ENCODE measurements at places on chromosomes 2 and 18.
A peak's percentile ranks its signal among the peaks of the same experiment; 100 is the strongest.

DNA sequence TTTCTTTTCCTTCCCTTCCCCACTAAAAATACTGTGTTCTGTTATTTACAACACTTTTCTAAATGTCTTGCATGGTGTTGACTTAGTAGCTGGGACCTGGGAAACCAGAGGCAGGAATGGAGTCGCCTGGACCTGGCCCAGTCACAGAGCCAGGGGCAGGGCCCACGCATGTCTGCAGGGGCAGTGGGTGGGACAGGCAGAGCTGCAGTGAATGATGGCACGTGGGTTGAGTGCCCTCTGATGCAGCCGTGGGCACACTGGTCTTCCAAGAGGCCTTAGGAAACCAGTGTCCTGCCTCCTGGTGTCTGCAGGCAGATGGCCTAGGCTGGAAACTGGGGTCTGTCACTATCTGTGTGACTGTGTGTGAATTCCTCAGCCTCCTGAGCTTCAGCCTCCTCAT is 46.8 kb downstream of the ARHGEF4 start:
- DNase-seq = no peak

DNA sequence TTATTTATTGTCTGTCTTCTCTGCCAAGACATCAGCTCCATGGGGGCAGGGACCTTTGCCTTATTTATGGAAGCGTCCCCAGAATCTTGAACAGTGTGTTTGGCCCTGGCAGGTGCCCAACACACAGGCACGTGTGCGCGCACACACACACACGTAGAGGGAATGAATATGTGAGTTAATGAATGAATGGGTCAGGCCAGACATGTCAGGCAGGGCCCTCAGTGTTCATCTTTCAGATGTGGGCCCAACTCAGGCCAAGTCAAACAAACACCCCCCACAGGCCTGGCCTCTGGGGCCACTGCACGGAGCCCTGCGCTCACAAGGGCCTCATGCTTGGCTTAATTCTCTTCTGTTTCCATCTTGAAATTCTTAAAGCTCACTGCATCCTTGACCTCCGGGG is 54.1 kb downstream of the DYSF start:
- no peak for DNase-seq

GRCh38 chr2:174667250-174667860 is 69.8 kb upstream of the WIPF1 start:
- no peak for DNase-seq

- no peak for DNase-seq
Measured at GRCh38 chr2:127389778-127390435, 2.1 kb upstream of the MAP3K2 start.

DNA sequence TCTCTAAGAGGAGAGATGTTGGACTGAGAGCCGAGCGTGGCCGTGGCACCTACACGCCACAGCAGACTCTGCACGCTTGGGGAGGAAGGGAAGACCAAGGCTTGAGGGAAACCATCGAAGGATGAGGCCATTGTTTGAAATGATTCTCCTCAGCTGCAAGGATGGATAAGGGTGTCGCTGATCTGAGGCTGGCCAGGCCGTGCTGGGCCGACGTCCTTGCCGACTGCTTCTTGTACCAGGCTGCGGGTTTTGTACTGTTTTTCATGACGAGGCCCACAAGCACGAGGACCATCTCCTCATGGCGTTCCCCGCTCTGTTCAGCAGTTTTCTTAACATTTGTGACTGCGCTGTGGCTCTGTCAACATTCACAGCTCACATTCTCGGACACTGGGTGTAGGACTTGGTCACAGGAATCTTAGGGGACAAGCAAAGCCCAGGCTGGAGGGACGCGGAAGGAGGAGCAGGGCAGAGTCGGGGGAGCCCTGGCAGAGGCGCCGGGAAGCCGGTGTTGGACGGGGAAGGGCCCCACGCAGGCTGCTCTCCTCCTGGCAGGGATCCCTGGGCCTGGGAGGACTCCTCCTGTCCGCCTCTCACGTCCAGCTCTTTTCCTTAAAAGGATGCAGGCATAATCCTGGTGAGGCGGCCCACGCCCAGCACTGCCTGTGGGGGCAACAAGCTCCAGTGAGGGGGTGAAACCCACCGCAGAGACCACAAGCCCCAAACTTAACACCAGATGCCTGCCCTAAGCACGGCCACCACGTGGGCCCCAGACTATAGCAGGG is 259.0 kb upstream of the SALL3 start:
- DNase-seq = no peak

GRCh38 chr2:240172071-240172895 is 31.8 kb upstream of the OTOS start:
- DNase-seq = no peak

- DNase-seq = no peak
Measured at GRCh38 chr2:45653122-45653913, 1.8 kb downstream of the PRKCE start.

DNA sequence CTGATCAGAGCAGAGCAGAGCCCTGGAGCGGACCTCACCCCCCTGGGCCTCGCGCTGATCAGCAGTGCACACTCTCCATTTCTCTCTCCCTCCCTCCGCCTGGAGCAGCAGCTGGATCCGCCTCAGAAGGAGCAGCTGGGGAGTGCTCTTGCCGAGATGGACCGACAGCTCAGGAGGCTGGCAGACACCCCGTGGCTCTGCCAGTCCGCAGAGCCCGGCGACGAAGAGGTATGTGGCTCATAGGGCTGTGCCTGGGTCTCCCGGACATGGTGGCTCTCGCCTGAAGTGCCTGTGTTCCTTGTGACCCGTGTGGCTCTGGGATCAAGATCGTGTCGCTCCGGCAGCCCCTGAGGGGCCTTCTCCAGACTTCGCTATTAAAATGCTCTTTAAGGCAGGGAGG is 102.5 kb downstream of the USP40 start:
- DNase-seq = no peak

DNA sequence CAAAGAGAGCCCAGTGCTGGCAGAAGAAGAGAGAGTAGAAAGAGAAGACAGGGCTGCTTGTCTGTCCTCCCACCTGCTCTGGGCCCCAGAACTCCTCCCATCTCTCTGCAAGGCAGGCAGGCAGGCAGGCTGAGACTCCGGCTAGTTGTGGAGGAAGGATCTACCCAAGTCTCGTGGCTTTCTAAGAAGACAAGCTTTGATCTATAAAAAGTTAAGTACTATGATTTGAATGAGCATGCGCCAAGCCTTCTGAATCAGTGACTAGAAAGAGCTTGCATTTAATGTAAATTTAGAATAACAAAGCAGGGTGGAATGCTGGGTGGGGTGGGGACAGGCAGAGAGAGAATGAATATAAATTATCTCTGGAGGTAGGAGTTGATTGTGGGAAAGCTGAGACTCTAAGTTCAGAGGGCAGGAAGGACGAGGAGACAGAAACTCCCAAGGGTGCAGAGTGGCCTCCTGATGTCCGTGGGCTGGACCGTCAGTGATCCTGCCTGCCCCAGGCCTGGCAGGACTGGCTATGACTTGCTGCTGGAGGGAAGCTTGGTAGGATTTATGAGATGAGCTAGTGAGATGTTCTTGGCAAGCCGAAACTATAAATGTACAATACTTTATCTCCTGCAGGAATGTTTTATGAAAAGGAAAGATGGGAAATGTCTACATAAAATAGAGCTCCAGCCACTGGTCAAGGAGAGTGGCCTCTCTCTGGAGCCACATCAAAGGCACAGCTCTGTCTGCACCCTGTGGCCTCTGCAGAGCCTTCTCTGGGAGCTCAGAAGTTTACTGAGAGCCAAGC is 447.5 kb downstream of the TNS1 start:
- DNase-seq = no peak

GRCh38 chr2:12493031-12493513 is 223.7 kb upstream of the TRIB2 start:
- peak; percentile 44 for DNase-seq

- no peak for DNase-seq
Measured at GRCh38 chr18:75384144-75384543, 43.4 kb downstream of the SMIM21 start.

- no peak for DNase-seq
Measured at GRCh38 chr2:68465081-68465916, 1.8 kb downstream of the FBXO48 start.

GRCh38 chr18:79046522-79046921 is 22.7 kb upstream of the ATP9B start:
- DNase-seq = no peak

DNA sequence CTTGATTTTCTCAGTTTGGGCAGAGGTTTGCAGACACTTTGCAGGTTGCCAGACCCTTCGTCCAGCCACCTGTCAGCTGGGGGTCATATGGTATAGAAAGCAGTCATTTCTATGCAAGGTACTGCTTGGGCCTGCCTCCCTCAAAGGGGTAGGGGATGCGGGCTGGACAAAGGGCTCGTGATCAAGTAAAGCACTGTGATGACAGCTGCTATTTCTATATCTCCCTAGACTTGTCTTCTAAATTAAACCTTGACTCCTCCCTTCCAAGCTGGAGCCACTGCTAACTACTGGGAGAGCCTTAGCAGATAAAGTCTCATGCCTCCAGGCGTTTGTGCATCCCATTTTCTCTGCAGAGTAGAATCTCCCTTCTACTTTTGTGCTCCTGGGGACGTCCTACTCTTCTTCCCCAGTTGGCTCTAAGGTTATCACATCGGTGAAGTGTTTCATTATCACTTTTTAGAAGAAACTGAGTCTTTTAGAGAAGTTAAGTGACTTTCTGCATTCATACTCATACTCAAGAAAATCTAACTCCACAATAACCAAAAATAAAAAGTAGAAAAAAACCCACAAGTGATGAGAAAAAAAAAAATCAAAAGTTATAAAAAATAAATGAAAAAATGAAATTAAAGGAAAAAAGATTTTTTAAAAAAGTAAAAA is 710 bp upstream of the XRCC5 start:
- no peak for DNase-seq

DNA sequence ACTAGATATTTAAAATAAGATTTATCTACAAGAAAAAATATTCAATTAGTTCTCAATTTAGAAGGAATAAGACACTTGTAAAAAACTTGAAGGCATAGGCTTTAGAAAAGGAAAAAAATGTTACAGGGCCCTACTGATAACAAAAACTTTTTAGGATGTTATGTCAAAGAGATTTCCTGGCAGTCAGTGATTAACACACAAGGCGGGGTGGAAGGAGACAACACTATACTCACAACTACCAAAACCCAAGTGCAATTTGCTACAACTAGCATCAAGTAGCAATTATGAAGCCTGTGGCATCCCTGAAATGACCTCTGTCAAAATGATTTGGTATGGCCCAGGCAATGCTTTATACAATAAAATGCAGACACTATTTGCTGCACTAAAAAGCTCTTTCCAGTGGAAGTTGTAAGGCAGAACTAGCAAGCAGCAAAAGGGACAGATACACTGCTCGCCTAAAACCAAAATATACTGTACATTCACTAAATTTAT is 15.3 kb downstream of the STRN start:
- DNase-seq = no peak

DNA sequence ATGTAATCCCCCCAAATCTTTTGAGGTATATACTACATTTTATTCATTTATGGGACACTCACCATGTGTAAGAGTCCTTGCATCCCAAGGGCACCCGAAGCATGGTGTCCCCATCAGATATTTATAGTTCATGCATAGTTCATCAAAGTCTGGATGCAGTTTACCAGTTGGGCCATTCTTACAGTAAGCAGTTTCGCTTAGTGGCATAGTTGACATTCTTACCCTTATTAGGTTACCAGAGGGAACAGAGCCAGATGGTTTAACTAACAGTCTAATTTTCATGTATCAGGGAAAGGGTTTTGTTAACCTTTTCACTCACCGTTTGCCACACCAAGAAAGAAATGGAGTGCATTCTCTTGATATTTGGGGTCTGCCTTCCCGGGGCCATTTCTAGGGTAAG is 7.1 kb downstream of the ZNF407 start:
- DNase-seq = no peak

GRCh38 chr18:7535436-7536205 is 31.5 kb upstream of the PTPRM start:
- no peak for DNase-seq

- no peak for DNase-seq
Measured at GRCh38 chr2:183269956-183270355, 145.7 kb downstream of the NUP35 start.

DNA sequence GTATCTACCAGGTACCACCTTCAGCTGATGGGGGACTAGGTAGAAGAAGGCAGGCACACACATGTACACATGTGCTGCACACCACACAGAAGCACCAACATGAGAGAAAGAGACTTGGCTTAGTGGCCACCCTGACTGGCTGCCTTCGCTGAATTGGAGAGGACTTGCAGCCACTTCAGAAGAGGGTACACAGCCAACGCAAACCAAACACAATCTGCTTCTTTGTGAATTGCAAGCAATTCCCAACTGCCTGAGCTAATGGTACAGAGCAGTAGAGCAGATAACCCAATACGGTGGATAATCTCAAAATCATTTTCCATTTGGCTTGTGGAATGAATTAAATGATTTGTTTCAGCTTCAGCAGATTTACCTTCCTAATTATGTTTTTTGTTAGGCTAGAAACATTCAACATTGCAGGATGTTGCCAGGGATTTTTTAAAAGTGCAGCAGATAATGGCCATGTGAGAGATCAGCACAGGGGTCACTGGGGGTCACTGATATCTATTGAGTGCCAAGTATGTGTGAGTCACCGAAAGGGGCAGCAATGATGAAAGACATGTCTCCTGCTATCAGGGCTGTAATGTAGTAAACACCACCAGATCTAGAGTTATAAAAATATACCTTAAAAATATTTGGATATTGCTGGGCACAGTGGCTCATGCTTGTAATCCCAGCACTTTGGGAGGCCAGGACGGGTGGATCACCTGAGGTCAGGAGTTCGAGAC is 652.6 kb downstream of the BCL11A start:
- no peak for DNase-seq

DNA sequence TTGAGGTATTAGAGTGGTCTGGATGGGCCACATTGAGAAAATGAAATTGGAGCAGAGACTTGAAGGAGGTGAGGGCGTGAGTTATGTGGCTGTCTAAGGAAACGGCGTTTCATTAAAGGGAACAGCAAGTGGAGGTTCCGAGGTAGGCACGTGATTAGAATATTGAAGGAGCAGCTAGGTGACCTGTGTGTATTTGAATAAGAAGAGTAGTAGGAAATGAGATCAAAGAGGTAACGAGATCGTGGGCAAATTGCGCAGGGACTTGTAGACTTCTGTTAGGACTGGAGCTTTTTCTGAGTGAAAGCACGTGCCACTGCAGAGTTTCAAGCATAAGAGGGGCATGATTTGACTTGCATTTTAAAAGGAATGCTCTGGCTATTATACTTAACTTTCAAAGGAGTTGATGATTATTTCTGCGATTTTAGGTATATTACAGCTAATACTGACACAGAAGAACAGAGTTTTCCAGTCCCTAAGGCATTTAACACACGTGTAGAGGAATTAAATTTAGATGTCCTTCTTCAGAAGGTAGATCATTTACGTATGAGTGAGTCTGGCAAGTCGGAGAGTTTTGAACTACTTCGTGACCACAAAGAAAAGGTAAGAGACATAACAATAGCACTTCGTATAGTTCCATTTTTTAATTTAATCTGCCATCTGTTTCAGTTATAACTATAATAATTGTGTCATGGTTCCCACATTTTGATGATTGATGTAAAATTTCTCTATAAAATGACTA is 48.7 kb downstream of the RMDN2 start:
- no peak for DNase-seq

- no peak for DNase-seq
Measured at GRCh38 chr2:114762986-114763385, 320.5 kb downstream of the DPP10 start.

All from activated CD4-positive, alpha-beta T cell treated with anti-CD3 and anti-CD28 coated beads, Interleukin-2, amount 50 U/mL, for 24 hours (primary cell).